ENCODE measurements at places on chromosomes 3 and 15.

DNA sequence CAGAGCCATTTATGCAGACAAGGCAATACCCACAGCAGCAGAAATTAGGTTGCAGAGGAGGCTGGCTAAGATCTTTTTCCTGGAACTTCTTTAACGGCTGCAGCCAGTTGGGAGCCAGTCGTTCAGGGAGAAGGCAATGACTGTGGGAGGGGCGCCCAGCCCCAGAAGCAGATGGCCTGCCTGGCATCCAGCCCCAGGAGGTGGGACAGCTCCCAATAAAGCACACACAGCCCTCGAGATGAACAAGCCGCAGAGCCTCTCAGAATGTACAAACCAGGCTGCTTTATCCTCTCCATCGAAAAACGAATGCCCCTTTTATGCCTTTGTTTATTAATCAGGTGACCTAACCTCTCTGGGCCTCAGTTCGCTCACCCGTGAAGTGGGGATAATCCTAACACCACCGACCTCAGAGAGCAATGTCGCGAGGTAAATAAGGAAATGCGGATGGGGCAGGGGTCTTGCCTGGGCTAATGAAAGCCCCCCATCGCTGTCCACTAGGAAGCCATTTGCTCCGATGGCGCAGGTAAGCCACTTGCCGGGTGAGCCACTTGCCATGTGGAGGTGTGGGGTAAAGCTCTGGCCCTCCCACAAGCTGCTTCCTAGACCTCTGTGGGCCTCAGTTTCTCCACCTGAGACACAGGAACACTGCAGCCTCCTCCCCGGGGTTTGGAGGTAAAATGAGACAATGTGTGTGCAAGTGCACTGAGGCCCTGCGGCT is 35.8 kb downstream of the MGLL start:
- no peak for DNase-seq

- DNase-seq, result no peak
These were observed 10.3 kb downstream of the SPINT1 start for GRCh38 chr15:40854161-40854560.

GRCh38 chr3:129974833-129975704 is 549 bp downstream of the TRH start:
- no peak for DNase-seq

DNA sequence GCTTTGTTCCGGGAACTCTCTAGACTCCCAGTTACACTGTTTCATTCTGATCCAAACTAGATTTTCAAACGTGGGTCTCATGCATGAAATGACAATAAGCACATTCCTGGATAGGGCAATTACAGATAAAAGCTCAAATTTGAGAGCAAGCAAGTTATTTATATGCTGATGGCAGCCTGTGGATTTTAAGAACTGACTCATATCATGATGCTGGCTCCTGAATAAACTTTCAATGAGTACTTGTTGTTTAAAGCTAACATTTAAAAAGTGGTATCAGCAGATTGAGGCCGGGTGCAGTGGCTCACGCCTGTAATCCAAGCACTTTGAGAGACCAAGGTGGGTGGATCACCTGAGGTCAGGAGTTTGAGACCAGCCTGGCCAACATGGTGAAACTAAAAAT is 66.6 kb downstream of the LEO1 start:
- DNase-seq, result no peak

- no peak for DNase-seq
These were observed 7.4 kb downstream of the GLB1 start for GRCh38 chr3:33089515-33089914.

GRCh38 chr3:138620431-138620830 is 11.9 kb downstream of the FAIM start:
- no peak for DNase-seq

DNA sequence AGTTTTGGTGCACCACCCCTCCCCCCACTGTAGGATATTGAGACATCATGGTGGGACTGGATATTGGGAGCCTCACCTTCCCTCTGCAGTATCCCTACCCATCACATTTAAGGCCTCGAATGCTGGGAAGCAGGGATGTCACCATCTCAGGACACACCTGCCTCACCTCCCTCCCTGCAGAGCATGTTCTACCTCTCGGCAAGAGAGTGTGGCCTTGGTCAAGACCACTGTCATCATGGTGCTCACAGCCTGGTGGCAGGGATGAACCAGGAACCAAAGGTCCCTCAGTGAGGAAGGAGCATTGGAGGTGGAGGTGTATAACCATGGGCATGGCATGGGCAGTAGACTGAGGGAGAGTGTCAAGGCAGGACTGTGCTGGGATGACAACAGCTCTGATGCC is 104.8 kb downstream of the CORO2B start:
- DNase-seq, result no peak

- no peak for DNase-seq
These were observed 733.2 kb downstream of the ROBO2 start for GRCh38 chr3:77773084-77773483.

DNA sequence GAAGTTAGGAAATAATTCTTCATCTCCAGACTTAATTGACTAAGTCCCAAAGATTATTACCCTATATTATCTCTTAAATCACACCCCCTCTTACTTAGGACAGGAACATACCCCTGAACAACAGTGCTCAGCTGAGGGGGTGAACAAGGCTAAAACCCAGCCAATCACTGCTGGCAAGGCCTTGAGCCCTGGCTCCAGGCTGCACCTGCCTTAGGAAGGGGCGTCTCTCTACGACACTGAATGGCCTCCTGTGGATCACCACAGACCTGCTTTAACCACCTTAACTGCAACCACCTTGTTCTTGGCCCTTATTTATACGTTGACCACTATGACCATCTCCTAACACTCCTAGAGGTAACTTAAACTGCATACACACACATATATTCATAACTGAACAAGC is 267.4 kb upstream of the THBS1 start:
- no peak for DNase-seq

DNA sequence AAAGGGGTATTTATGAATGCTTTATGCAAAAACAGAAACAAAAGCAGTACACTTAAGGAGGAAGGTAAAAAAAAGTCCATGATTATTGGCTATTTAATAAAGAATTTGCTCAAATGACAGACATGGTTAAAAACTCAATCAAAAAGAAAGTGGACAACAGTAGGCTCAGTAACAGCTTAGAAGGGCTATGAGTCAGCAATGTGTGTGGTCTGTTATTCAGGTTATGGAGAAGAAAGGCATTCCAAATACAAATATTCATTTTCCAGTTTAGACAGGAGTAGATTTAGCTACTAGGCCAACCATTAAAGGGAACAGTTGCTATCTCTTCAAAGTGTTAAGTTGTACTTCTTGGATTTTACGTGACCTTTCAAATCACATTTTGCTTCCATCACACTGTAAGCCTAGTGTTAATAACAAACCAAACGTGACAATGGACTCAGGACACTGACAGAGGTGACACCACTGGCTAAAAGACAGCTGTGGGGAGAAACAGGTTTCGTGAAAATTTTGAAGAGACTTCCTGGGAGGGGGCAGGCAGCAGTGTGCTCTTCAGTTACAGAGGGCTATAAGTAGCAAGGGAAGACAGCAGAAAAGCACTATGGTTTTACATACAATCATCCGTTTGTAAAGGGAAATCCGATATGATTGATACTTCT is 41.7 kb upstream of the MYO5C start:
- DNase-seq, result no peak

DNA sequence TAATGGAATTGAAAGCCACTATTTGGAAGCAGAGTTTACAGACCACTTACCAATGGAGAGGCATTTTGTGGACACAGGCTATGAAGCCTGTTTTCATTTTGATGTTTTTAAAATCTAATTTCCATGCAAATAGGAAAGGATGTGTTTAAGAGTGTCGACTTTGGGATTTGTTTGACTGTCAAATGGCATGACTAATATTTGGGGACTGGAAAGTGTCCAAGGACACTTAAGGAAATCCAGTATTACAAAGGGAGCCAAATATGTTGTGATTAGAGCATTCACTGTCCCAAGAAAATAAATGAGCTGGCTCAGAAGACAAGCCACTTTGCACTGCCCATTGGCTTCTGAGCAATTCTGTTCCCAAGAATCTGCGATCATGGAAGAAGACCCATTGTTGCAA is 34.0 kb upstream of the SLC6A11 start:
- no peak for DNase-seq

GRCh38 chr3:64427671-64428070 is 202.4 kb upstream of the PRICKLE2 start:
- no peak for DNase-seq

- no peak for DNase-seq
These were observed 1.1 kb upstream of the KPNA1 start for GRCh38 chr3:122515870-122516269.

DNA sequence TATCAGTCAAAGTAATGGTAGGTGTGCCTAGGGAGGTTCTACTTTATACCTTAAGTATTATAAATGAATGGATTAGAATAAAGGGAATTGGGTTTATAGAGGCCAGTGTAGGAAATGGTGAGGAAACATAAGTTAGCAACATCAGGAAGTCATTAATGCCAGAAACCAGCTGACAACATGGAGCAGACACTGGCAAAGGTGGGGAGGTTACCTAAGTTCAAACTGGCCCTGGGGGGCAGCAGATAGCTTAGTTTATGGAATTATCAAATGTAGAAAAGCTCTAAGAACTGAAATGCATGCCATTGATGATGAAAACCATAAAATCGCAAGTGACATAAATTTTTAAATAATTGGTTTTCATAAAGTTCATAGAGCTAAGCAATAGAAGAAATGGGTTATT is 498.6 kb downstream of the NAALADL2 start:
- no peak for DNase-seq

DNA sequence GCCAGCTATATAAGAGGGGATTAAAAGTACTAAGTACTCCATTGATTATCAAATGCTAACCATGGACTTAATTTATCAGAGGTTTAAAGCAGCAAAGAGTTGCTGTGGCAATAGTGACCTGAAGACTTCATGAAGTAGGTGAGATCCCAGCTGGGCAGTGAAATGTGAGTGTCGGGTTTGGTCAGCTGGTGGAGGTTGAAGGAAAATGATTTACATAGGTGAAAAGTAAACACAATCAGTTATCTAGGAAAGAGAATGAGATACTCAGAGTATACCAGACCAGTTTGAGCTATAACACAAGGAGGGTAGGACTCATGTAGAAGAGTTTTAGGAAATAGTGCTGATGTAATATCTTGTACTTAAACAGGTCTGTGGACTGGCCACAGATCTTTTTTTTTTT is 16.5 kb upstream of the FBXO22 start:
- DNase-seq, result no peak

DNA sequence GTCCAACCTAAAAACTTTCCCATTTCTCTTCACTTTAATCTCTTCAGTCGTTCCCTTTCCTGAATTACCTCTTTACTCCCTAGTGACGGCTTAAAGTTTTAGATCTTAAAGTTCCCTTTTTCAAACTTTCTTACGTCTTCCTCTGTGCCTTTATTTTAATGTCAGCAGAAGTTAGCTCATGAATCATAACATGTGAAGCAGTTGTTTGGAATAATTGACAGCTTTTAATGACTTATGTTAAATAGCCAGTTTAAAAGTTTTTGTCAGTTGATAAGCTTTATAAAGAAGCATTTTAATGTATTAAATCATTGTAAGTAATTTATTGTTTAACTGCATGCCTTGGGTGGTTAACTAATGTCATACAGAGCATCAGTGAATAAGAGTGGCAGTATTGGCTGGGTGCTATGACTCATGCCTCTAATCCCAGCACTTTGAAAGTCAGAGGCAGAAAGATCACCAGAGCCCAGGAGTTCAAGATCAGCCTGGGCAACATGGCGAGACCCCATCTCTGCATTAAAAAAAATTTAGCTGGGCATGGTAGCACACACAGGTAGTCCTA is 33.9 kb downstream of the PIK3CA start:
- DNase-seq, result no peak

DNA sequence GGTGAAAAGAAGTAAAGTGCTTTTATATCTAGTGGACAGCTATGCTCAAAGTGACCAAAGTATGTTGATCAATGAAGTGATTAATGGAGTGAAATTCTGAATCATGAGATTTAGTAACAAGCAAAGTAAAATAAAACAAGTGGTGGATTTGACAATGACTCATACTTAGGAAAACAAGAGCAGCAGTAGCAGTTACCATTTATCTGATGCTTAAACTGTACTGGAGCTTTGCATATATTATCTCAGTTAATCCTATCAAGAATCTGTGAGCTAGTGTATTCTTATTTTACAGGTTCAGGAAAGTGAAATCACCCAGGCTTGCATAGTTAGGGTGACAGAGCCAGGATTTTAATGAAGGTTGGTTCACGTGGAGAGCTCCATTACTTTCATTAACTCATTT is 50.6 kb upstream of the SPATA16 start:
- no peak for DNase-seq

DNA sequence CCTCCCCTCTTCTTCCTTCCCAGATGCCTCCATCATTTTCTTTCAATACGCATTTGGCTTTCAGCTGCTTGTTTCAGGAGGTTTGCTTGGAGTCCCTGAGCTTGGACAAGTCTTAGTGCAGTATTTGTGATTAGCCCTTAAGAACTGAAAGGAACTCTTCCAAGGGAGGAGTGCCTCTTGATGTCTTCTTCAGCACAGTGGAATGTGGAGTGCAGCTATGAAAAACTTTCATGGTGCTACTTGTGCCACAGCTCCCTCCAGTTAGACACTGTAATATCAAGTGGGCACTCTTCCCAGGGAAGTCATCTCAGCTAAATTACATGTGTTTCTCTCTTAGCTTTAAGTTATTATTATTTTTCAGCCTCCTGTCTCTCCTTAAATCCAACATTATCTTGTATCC is 173.1 kb downstream of the NECTIN3 start:
- DNase-seq, result no peak

DNA sequence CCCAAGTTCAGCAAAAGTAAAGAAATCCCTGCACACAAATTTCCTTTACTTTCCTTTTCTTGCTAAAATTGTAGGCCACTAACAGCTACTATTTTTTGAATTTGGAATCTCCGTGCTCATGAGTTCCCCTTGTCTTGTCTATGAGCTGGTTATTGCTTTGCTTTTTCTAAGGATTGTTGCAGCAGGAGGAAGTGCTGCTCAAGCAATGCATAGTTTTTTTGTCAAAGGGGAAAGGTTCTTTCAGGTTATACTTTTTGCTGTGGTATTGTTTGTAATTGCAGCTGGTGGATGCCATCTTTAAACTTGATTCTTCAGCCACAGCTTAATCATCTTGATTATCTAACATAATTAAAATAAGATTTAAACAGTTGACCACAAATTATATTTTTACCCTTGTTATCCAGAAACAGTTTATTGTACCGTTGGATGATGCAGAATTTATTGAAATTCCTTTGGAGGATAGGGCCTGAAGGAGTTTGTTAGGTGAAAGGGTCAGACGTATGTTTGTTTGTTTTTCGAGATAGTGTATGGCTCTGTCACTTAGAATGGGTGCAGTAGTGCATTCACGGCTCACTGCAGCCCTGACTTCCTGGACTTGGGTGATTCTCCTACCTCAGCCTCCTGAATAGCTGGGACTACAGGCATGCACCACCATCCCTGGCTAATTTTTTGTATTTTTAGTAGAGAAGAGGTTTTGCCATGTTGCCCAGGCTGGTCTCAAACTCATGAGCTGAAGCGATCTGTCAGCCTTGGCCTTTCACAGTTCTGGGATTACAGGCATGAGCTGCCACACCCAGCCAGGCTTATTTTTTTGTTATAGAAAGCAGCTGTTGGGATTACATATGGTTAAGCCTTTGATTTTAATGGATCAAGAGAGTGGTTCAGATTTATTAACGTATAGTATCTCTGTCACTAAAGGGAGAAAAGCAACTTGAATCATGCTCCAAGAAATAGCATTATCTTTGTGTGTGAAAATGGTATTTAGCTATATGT is 11.7 kb downstream of the MGA start:
- DNase-seq, result no peak
